ENCODE measurements at places on chromosomes 11 and 22.

GRCh38 chr11:127042445-127042844 lies 41.9 kb upstream of the KIRREL3 start:
- peak; percentile 90 for DNase-seq

DNA sequence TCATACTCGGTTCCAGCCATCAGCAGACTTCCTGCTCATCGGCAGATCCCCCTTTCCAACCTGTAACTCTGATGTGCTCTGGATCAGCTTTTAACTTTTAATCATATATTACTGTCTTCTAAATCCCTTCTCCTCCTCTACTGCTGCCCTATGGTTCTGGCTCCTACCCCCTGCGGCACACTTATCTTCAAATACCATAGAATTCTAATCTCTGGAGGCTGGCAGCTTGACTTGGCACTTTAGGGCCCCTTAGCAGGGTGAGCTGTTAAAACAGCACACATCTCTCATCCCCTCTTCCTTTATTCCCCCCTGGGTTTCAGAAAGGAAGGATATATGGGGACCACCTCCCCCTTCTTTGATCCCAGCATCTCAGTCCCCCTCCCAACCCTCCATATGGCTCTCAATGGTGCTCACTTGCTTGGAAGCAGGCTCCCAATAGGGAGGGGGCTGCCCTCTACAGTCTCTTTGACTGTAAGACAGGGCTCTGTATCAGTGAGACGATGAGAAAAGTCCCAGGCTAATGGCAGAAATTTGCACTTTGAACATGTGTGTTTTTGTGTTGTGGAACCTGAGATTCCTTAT lies 4.4 kb upstream of the CNTF start:
- DNase-seq = no peak

GRCh38 chr11:71988050-71988449 lies 10.7 kb upstream of the IL18BP start:
- peak; percentile 91 for DNase-seq

DNA sequence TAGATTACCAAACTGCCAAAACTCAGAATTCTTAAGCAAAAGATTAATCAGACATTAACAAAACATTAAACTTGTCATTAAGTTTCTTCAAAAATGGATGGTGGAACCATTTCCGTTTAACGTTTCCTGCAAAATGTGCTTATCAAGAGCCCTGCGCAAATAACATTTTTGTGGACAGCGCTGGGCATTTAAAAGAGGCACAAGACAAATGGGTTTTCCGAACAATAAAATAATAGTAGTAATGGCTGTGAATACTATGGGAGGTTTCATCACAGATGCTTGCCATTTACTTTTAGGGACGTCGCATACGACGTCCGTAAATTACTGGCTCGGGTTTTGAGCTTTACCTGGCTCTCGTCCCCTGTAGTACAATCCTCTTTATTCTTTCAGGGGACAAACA lies 1.1 kb downstream of the NPAT start:
- peak; percentile 48 for DNase-seq

- peak; percentile 70 for DNase-seq
Measured at GRCh38 chr22:41482319-41482935, 13.5 kb downstream of the ACO2 start.

DNA sequence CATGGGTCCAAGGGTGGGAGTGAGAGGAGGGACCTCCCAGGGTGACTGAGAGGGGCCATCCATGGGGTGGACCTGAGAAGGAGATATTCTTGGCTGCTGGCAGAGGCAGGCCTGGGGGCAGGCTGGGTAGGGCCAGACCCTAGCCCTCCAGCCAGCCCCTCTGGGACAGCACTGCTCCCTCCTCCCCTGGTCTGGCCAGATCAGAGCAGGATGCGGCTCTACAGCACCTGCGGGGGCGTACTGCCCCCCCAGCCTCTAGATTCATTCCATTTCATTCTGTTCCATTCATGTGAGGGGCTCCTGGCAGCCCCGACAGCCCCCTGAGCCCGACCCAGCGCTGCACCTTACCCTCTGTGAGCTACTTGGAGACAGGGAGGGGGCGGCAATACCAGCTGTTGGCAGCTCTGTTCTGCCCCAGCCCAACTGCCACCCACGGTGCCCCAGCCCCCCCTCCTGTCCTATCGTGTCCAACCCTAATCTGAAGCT lies 34.3 kb upstream of the MYRF start:
- DNase-seq = no peak

GRCh38 chr11:87193756-87194470 lies 156.2 kb downstream of the TMEM135 start:
- DNase-seq = no peak

DNA sequence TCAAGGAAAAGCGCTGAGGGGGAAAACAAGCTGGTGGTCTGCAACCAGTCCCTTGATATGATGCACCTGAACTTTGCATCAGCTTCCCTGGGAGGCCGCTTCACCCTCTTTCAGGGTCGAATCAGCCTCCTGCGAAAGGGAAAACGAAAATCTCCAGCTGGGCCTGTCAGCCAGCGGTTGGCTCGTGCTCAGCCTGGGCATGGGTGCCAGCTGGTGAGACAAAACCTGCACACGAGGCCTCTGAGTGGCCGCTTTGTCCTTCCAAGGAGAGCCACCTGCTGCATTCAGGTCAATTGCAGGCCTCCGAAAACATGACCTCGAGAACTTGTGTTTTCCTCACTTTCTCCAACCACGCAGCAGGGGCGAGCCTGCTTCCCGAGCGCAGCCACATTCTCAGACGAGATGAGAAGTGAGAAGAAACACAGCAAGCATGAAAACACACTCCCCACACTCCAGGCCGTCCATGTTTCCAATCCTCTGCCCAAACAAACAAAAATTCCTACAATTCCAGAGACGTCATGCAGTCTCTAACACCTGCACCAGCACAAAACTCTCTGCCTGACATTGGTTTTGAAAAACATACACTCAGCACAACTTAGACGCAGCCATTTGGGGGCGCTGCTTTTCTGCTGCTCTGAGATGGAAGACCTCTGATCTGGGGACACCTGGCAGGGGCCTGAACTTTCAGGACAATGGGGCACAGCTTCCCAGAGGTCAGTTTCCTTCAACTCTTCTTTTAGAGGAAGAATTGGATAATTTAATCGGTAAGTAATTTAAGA lies 77.1 kb downstream of the DHCR7 start:
- no peak for DNase-seq

GRCh38 chr11:104490182-104490581 lies 326.2 kb upstream of the PDGFD start:
- no peak for DNase-seq

DNA sequence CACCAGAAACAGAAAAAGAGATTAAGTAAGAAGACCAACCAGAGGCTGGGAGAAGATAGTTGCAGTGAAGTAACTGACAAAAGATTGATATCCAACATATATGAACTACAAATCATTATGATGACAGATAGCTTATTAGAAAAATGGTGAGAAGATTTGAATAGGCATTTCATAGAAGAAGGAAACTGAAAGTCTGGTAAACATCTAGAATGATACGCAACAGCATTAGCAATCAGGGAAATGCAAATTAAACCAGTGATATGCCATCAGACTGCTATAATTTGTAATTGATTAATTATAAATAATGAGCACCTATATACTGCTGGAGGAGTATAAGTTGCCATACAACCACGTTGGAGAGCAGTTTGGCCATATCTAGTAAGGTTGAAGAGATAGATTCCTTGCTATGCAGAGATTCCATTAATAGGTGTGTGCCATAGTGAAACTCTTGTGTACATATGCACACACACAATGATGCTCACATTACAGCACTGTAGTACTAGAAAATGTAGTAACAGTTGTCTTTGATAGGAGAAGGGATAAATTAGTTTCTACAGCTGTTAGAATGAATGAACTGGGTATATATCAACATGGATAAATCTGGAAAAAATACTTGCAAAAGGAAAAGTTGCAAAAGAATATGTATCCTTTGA lies 20.5 kb downstream of the RNF169 start:
- no peak for DNase-seq

DNA sequence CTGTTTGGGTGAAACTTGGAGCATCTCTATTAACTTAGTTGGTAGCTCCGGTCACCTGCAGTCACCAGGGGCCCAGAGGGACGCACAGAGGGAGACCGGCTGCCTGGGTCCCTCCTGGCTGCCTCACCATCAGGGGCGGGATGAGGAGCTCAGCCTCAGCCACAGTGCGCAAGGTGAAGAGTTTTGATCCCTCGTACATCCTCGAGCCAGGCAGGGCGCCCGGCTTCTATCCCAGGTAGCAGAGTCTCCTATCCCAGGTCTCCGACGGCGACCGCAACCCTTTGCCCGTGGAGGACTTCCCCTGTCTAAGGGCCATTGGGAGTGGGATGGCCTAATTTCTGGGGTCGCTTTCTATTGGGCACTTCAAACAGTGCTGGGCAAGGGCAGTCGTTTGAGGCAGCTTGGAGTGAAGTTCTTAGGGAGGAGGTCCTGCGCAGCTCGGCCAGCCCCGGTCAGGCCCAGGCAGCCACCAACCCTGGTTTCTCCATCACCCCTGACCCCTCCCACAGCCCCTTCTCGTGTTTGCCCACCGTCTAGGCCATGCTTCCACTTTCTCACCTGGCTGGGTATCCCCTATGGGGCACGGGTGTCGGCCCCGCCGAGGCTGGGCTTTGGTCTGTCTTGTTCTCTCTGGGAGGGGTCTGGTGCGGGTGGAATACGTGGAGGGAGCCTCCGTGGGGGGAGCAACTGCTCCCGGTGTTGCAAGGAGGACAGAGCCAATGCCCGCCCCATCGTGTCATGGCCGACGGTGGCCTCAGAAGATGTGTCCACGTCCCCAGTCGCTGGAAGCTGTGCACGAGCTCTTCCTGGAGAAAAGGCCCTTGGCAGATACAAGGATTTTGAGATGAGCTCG lies 3.6 kb upstream of the MRGPRG start:
- DNase-seq = no peak

DNA sequence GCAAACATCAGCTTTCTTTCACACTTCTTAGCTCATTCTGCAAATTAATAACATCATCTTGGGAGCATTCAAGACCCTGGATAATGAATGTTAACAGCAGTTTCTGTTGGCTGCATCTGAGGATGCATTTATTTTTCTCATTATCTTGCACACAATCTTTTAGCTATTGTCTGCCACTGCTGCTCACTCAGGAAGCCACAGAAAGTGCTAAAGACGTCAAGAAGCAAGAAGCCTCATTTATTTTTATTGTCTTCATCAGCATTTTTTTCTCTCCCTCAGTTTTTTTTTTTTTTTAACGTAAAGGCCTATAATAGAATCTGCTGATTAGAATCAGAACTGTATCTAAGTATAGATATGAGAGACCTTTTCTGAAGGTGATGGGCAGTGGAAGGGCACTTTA lies 1339.4 kb downstream of the FAM181B start:
- DNase-seq = no peak

- peak; percentile 37 for DNase-seq
Measured at GRCh38 chr11:74418509-74418895, 20.3 kb upstream of the PGM2L1 start.

GRCh38 chr22:49132009-49132408 lies 695.7 kb downstream of the BRD1 start:
- DNase-seq = no peak

DNA sequence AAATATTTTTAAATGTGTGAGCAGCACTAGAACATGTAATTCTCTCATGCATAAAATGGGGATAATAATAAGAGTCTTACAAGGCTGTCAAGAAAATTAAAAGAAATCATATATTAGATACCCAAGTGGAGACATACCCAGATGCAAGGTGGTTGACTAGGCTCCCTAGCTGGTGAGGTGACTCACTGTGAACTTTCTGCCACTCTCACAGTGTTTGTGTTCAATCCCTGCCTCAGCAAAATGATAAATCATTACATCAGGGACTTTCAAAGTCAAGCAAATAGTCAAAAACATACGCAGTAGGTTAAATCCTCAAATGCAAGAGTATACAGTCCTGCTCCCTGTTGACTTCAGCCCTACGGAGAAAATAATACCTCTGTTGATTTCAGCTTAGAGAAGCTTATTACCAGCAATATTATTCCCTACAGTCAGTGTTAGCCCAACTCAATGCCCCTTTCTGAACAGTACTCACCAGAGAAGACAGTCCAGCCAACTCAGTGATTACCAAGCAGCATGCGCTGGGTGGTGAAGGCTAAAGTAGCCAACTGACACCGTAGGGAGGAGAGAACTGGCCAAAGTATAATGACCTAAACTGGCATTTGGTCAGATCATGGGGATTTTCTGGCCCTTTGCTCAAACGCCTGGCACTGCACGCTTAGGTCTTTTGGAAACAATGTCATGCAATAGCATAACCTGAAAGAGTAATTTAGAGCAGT lies 73.1 kb upstream of the BARX2 start:
- DNase-seq = no peak

- DNase-seq = no peak
Measured at GRCh38 chr11:12901272-12901671, 107.8 kb upstream of the RASSF10 start.

- peak; percentile 18 for DNase-seq
Measured at GRCh38 chr11:15770798-15771414, 585.4 kb downstream of the SOX6 start.

DNA sequence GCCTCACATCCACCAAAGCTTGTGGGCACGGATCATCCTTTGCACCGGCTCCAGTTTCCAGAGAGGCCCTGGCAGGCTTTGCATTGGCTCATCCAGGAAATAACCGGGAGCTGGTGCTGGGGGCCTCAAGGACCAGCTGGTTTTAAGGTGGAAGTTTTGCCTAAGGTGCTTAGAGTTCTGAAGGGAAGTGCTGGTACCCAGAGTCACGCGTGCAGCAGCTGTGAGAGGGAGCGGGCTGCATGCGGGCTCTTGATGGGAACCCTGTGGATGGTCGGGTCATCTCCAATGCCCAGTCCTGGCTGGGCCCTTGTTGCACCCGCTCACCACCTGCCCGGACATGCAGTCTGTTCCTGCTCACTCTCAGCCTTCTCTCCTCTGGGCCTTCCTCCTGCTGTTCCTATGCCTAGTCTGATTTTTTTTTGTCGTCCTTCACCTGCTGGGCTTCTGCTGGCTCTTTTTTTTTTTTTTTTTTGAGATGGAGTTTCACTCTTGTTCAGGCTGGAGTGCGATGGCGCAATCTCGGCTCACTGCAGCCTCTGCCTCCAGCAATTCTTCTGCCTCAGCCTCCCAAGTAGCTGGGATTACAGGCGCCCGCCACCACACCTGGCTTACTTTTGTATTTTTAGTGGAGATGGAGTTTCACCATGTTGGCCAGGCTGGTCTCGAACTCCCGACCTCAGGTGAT lies 24.0 kb upstream of the PRR5 start:
- DNase-seq = no peak
